ENCODE measurements at places on chromosomes 1 and 21.

- DNase-seq = no peak
These were observed 64.5 kb upstream of the PRRC2C start for GRCh38 chr1:171420810-171421209.

- no peak for DNase-seq
These were observed 99.7 kb upstream of the DYNLT5 start for GRCh38 chr1:66652556-66652955.

DNA sequence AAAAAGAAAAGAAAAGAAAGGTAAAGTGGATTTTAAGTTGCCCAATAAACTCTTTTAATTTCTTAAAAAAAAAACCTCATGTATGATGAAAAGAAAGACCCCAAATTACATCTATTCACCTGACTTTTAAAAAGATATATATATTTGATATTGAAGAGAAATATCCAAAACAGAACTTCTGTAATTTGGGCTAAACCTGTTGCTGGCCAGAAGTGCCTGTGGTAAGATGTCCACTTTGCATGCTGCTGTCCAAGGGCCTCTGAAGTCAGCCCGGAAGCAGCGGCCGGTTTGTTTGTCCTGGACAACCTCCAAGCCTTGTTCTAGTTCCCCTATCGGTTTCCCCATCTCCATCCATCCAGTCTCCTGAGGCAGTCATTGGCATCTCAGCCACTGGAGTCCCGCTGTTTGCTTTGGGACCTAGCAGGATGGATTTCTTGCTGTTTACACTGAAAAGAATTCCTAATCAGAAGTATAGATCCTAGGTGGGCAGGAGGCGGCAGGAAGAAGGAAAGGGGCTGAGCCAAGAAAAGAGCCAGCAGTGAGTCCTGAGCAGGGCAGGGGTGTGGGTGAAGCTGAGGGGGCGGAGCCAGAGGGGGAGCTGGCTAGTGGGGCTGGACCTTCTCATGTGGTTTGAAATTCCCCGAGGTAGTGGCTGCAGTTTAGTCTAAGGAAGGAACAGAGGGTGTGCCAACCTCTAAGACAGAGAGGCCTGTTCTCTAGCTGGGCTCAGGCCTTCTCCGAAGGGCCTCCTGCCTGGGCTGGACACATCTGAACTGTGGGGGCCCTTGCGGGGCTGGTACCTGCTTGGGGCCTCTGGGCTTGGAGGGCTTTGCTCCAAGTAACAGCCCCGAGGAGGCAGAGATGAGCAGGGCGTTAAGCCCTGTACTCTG lies 3.3 kb downstream of the NCMAP start:
- DNase-seq = no peak

DNA sequence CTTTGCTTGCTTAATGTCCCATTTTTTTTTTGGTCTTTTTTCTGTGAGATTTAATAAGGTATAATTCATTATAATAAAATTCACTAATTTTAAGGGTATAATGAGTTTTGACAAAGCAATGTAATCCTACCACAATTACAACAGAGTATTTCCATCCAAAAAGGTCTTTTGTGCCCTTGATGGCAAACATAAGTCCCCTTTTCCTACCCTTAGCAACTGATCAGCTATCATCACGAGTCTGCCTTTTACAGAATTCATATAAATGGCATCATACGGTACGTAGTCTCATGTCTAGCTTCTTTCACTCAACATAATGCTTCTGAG lies 7.5 kb downstream of the SDHB start:
- DNase-seq = no peak

DNA sequence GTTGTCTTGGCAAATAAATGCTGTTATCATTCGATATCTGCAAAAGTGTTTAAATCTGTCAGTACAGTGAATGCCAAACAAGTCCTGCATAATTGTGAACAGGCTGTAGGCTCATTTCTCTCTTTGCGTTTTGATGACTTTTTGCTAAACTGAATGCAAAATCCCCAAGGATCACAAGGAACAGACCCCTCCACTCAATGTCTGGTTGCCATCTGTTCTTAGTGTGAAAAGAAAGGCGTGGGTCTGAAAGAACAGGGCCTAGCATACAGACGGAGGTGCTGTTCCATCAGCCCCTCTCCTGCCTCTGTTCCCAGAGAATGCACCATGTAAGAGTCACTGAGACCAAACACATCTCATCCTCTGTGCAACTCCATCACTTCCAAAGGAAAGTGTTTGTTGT lies 40.4 kb downstream of the EIF2B3 start:
- DNase-seq = no peak

GRCh38 chr1:237799762-237800474 lies 90.8 kb downstream of the ZP4 start:
- DNase-seq = no peak

GRCh38 chr1:186819563-186819962 lies 9.2 kb upstream of the PLA2G4A start:
- no peak for DNase-seq

DNA sequence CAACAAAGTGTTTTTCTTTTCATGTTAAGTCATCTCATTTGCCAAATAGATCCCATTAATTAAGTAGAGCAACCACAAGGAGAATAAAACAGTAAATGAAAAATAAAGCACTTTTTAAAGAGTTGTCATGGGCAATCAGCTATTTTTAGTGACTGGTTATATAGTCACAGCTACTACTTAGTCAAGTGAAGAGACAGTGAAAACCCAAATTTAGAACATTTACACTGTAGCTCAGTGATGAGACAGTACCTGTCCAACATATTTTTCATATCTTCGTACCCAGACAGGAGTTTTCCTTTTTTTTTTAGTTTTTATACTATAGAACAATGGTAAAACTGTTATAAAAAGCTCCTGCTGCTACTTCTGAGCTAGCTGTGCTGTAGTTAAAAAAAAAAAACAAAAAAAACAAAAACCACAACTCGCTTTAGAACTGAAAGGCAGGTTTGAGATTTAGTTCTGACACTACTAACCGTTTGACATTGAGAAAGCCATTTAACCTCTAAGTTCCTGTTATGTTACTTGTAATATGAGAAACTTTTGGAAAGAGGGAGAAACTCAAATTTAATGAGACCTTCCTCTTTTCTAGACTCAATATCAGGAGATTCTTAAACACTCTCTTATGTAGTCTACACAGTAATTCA lies 777.5 kb downstream of the ADGRL2 start:
- DNase-seq = no peak

GRCh38 chr1:228512781-228513198 lies 25.6 kb downstream of the RNF187 start:
- no peak for DNase-seq

DNA sequence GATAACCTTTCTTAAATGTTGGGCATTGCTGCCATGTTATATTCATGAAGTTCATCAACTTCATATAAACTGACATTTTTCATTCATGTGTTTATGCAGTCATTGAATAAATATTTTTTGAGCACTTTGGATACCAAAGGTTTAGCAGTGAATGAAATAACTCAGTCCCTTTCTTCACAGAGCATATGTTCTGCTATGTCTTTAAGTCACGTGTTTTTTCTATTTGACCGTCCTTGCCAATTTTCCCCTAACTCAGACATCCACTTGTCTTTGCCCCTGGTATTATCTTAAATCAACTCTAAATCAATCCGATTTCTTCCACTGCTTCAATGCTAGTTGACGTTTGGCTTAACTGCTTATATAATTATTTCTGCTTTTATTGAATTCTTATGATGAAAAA lies 16.6 kb downstream of the ADARB1 start:
- DNase-seq = no peak

DNA sequence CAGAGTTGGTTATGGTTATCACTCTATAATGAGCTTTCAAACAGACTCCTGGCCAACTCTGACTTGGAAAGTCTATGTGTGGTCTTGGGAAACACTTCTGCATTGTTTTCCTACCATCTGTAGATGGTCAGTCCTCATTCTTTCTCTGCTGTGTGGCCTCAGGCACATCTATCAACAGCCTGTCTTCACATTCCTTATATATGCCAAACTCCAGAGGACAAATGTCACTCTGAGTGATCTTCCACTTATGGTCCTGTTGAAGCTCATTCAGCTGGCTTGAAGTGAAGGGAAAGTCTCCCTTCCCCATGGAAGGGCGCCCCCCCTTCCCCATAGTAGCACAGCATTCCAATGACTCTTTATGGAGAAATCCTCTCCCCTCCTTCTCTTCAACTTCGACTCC lies 58.7 kb downstream of the VANGL2 start:
- DNase-seq = no peak

DNA sequence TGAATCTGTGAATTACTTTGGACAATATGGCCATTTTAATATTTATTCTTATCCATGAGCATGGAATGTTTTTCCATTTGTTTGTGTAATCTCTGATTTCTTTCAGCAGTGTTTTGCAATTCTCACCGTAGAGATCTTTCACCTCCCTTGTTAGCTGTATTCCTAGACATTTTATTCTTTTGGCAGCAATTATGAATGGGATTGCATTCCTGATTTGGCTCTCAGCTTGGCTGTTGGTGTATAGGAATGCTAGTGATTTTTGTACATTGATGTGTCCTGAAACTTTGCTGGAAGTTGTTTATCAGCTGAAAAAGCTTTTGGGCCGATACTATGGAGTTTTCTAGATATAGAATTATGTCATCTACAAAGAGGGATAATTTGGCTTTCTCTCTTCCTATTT lies 44.2 kb upstream of the NEGR1 start:
- no peak for DNase-seq

GRCh38 chr1:173210283-173210682 lies 3.2 kb upstream of the TNFSF4 start:
- DNase-seq = no peak

- no peak for DNase-seq
These were observed 68.5 kb downstream of the MAP3K21 start for GRCh38 chr1:233395863-233396646.

DNA sequence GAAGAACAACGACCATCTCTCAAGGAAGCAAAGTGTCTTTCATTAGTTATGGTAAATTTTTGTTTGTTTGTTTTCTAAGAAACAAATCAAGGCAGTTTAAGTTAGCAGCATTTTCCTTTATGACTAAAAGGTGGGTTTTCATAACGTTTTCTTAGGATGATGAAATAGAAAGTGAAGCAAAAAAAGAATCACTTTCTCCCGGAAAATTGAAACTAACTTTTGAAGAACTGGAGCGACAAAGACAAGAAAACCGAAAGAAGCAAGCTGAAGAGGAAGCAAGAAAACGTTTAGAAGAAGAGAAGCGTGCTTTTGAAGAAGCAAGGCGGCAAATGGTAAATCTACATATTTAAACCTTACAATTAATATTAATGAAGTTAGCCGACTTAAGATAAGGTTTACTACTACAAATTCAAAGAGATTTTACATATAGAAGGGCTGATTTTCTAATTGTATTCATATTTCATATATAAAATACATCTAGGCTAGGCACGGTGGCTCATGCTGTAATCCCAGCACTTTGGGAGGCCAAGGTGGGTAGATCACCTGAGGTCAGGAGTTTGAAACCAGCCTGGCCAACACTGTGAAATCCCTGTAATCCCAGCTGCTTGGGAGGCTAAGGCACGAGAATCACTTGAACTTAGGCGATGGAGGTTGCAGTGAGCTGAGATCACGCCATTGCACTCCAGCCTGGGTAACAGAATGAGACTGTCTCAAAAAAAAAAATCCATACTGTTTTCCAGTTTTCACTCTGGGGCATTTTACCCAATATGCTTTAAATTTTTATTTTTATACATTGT lies 38.3 kb downstream of the NEXN start:
- DNase-seq = peak; percentile 17

- DNase-seq = peak; percentile 80
These were observed 61.8 kb upstream of the NBL1 start for GRCh38 chr1:19582318-19582717.

- DNase-seq = no peak
These were observed 54.0 kb upstream of the SYT6 start for GRCh38 chr1:114207635-114208034.

DNA sequence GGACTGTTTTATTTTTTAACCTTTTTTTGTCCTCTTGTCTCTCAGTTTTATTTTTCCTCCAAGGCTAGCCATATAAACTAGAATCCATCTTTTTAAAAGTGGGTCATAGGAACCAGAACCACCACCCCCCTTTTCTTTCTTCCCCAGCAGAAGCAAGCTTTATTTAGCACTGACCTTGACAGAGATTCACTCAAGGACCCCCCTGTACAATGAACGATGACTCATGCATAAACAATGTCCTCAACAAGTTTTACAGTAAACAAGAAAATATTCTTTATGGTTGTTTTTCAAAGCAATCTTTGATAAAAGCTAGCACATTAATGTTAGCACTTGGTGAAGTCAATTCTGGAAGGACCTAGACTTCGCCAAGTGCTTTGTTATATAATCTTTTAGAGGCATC lies 14.1 kb downstream of the PKN2 start:
- no peak for DNase-seq

GRCh38 chr1:97135972-97136371 lies 414.4 kb downstream of the PTBP2 start:
- no peak for DNase-seq

DNA sequence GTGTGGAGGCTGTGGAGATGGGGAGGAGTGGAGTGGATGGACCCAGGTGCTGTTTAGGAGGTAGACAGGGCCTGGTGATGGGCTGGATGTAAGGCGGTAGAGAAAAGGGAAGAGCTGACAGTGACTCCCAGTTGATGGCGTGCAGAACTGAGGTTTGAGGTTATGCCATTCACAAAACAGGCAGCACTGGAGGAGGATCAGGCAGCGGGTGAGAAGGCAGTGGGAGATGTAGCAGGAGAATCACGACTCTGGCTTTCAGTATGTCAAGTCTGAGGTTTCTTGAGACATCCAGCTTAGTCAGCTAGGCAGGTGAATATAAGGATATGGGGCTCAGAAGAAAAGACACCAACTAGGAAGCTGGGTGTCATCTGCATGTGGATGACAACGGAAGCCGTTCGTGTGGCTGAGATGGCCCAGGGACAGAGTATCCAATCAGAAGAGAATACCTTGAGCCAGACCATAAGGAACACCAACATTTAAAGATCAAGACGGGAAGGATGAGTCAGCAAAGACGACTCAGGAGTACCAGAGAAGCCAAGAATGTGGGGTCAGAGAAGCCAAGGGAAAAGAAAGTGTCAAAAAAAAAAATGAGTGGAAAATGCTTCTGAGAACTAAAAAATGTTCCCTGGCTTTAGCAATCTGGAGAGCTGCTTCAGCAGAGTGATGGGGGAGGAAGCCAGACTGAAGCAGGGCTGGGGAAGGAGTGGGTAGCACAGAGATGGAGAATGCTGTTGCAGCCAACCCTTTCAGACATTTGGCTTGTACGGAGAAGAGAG lies 15.2 kb downstream of the LRRN2 start:
- no peak for DNase-seq

GRCh38 chr1:110281363-110282290 lies 57.5 kb upstream of the RBM15 start:
- no peak for DNase-seq

Data from CD4-positive, alpha-beta T cell (primary cell).